Stimulated activated CD4-positive, alpha-beta T cell treated with anti-CD3 and anti-CD28 coated beads, Interleukin-1b, Interleukin-23, amount 100 ng/mL, for 1 hour (primary cell): ENCODE measurements at places on chromosomes 7 and 10.

DNA sequence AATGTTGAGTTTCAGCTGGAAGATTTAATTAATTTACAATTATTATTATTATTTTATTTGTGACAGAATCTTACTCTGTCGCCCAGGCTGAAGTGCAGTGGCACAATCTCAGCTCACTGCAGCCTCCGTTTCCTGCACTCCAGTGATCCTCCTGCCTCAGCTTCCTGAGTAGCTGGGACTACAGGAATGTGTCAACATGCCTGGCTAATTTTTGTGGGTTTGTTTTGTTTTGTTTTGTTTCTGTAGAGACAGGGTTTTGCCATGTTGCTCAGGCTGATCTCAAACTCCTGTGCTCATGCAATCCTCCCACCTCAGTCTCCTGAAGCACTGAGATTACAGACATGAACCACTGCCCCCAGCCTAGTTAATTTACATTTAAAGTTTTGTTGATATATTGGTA, 93.8 kb upstream of the MEOX2 start:
- DNase-seq, result no peak

DNA sequence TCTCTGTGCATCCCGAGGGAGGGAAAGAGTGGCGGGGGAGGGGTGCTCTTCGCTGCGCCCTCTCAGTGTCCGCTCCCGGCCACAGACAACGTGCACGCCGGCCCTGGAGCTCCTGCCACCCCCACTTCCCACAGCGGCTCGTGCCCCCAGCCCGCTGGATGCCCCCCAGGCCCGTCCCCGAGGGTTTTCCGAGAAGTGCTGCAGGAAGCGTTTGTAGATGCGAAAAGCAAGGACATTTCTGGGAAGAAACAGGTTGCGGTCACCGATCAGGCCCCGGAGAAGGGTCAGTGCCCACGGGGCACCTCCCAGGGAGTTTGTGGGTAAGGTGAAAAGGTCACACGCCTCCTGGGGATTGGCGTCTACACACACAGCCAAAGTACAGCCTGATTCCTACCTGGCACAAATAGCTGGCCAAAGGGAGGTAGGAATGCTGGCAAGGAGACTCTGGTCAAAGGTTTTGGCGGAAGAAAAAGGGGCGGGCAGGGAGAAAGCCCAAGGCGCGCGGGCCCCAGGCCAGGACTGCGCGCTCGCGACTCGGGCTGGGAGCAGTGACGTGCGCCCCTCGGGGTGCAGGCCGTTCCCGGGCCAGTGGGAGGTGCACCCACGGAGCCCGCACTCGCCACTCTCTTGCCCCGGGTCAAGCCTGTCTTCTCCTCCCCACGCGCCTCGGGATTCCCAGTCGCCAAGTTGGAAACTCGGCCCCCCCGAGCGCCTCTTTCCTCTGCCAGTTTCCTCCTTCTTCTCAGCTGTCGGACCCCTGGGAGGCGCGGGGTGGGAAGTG, 1.5 kb upstream of the NRP1 start:
- no peak for DNase-seq

DNA sequence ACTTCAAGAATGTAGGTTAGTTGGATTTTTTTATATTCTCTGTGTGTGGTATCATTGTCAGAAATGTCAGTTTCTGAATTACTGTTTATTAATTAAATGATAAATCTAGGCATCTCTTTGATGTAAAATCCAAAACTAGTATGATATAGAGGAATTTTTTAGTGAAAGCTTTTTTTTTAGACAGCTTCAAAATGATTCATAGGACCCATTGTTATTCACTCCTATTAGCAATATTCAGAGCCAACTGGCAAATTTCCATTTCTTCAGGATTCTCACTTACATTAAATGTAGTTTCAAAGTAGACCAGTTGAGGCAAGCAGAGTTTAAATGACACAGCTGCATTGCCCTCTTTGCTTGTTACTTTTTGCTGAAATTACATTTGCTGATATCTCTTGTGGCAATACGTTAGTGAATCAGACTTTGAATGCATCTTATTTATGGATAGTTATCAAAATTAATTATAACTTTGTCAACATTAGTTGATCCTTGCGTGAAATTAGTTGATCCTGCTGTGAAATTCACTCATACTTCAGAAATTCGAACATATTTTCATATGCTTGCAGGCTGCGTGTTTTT, 20.3 kb downstream of the ZNF277 start:
- DNase-seq, result no peak

- DNase-seq, result no peak
These were observed 7.5 kb upstream of the CALD1 start for GRCh38 chr7:134771889-134772288.

DNA sequence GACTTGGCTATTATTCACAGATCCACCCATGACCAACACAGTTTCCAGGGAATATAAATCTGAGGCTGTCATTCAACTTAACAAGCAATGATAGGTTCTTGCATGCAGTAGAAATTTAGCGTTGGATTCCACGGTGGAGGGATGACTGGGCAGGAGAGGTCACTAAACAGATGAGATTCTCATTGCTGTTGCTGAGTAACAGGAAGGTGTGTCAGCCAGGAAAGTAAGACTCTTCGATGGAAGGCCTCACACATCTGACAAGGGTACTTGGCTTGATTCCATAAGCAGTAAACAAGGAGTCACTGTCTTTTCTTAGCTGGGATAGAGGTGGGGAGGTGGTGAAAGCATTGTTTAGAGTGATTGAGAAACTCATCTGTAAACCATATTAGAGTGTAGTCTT, 1152.0 kb downstream of the SORCS3 start:
- no peak for DNase-seq
